ENCODE measurements at places on chromosomes 1 and 21.

DNA sequence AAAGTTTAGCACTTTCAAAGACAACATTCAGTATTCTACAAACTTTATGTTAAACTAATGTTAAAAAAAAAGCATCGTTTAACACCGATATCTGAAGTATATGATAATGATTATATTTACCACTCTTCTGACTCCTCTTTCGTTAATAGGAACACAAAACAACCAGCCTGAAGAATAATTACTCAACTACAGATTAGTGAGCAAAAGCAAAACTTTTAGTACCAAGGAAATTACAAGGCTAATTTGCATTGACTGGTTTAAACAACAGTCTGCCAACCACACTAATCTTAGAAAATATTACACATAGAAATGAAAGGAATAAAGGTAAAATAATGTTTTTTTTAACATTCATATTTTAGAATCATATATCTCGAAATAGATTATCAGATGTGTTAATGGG is 500.7 kb downstream of the LMO4 start:
- DNase-seq = no peak

DNA sequence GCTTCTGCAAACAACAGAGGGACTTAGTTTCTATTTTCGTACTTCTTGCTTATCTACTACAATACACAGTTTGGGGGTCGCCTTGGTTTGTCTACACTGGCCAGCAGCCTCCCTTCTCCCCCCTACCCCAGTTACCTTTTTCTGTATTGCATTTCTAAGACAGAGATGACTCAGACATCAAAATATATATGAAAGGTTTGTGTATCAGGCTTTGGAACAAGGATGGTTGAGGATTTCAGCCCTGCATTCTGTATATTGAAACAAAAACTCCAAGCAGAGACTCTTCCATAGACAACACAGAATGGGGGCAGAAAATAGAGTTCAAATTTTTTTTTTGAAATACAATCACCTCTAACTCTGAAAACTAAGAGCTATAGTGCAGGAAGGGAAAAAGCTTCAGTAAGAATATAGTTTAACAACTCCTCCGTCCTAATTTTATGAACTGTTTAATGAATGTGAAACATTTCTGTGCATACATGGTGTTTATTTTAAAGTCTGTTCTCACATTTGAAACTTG is 1.9 kb downstream of the SAMD13 start:
- no peak for DNase-seq

- no peak for DNase-seq
Measured at GRCh38 chr1:214967865-214968575, 114.5 kb upstream of the KCNK2 start.

DNA sequence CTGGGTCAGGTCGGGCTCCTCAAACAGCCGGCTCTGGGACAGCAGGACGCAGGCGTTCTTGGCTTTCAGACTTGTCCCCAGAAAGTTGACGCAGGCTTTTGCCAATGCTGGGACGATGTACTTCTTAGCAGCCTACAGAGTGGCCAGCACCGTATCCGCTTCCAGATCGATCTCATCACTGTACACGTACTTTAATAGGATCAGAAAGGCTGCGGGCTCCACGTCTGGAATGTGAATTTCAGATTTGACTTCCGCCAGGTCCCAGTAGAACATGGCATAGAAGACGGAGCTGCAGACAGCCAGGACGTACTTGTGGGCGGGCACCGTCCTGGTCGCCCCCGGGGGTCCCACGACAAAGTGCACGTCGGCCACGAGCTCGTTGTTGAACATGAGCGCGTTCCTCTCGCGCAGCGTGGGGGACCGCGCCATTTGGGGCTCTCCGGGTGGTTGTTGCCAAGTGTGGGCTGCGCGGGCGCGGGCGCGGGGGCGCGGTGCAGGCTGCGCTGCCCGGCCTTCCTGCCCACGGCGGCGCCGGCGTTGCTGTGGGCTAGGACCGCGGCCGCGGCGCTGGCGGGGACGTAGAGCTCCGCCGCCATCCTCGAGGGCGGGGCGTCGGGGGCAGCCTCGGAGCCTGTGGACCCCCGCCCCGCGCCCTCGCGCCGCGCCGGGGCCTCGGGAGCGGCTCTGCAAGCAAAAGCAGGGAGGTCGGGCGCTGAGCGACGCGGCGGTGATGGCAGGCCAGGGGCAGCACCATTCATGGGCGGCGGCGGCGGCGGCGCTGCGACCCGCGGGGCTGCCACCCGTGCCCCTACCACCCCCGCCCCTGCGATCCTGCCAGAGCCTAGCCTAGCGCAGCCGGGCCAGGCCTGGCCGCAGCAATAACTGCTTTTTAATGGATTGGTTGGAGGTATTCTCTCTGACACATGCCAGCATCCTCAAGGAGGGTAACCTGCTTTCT is 10.6 kb downstream of the CNR2 start:
- no peak for DNase-seq

DNA sequence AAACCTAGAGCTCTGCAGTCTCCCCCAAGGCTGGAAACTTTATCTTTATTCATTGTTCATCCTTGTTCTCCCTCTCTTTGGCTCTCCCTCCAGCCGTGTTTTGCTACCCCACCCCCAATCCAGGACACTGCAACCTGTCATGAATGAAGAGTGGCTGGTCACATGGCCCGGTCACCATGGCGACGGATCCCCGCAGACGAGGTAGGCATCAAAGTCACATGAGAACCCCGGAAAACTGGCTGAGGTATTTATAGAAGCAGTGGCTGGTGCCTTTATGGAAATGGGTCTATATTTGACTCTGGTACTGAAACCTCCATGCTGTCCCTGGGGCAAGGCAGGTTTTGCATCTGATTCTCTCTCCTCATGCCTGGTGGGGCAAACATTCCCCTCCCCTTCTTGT is 13.4 kb upstream of the SLC6A17 start:
- peak; percentile 23 for DNase-seq

GRCh38 chr1:36612881-36613280 is 130.2 kb upstream of the CSF3R start:
- no peak for DNase-seq

DNA sequence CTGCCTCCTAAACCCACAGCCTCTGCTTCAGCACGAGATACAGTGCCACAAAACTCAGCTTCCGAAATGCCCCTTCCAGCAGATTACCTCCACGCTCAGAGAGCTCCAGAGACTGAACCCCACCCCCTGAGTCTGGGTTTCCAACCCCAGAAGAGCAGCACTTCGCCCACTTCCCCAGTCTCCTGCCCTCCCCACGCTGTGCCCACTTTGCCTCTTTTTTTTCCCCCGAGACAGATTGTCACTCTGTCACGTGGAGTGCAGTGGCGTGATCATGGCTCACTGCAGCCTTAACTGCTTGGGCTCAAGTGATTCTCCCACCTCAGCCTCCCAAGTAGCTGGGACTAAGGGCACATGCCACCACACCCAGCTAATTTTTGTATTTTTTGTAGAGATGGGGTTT is 10.1 kb downstream of the ICMT start:
- DNase-seq = no peak

- DNase-seq = no peak
Measured at GRCh38 chr1:235557495-235557894, 53.2 kb upstream of the B3GALNT2 start.

DNA sequence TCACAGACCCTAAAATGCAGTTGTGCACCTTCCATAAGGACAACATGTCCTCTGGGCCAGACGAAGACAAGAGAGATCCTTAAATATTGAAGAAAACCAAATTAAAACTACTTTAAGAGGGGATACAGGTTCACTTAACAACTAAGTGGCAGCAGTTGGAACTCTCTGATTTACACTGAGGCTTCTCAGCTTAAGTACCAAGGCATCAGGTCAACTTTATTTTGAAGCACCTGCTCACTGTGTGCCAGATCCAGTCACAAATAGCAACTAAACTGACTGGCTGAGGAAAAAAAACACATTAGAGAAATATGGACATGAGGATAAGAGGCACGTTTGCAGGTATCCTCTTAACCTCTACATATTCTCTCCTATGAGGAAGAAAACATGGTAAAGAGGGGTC is 33.2 kb downstream of the SLC35D1 start:
- no peak for DNase-seq

DNA sequence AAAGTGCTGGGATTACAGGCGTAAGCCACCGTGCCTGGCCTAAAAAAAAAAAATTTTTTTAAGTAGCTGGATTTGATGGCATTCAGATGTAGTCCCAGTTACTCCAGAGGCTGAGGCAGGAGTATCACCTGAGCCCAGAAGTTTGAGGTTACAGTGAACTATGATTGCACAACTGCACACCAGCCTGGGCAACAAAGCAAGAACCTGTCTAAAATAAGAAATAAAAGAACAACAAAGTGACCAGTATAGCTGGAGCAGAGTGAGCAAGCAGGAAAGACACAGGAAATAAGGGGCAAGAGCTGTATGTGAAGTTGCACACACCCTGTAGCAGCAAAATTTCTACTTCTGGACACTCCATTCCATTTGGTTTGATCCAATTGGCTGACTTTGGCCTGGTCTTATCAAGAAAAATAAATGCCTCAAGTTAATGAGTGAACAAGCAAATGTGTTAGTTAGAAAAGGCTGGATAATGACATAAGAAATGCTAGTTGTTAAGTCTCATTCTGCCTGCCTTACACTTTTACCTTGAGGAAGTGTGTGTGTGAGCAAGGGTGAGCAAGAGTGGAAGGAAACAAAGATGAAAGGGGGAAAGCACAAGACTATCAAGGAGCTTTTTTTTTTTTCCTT is 7.9 kb downstream of the ATP5IF1 start:
- no peak for DNase-seq

DNA sequence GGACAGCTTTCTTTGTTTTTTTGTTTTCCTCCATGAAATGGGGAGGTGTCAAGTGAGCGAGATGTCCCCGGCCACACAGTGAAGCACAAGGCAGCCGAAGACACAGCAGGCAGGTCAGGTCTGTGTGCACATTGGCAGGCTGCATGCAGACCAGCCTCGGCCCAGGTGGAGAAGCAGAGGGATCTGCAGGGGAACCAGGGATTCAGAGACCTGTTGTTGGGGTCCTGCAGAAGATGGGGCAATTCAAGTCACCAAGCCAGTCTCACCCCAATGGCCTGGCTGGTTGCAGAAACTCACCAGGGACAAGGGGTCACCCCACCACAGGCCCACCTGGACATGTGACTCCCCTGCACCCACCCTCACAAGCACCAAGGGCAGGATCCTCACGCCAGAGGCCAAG is 4.0 kb upstream of the ABCG1 start:
- no peak for DNase-seq

DNA sequence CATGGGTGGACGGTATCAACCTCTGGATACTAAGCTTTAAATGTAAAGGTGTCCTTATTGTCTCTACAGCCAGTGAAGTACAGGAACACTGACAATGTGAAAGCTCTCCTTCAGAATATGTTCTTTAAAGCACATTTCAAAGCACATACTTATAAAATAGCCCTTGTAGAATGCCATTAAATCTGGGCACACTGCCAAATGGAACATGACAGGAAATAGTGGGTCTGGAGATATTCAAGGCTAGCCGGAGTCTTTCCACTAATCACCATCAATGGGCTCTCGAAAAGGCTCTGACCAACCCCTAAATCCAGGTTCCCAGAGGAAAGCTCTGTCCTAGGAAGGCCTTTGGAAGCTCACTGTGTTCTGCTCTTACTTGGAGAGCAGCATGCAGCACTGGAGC is 46.6 kb downstream of the PLD5 start:
- DNase-seq = no peak

GRCh38 chr1:27011058-27011764 is 1.4 kb downstream of the TENT5B start:
- no peak for DNase-seq

DNA sequence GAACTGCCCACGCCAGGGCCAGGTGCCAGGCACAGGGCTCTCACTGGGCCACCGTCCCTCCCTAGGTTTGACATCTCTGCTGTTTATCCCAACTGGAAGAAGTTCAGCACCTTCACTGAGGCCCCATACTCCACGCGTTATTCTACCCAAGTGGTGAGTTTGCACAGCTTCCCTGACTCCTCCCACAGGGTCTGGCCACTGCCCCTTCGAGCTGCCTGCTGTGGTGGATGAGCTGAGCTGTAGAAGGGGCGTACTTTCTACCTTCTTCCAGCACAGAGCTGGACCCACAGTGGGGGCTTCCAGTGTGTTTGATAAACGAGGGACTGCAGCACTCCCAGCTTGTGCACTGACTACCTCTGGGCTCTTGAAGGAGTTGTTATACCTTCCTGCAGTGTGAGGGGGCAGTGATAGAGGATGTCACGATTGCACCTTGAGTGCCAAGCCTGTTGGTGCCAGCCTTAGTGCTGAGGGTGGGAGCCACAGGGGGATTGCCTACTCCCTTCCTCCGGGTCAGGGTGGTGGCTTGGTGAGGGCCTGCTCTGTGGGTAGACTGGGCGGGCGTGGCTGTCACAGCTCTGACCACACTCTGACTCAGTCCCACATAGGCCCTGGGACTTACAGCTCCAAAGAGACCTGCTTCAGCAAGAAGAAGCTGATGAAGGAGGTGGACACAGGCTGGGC is 5.9 kb upstream of the TTC22 start:
- peak; percentile 56 for DNase-seq

GRCh38 chr1:155485945-155486344 is 76.7 kb downstream of the ASH1L start:
- no peak for DNase-seq

- no peak for DNase-seq
Measured at GRCh38 chr1:20068722-20069121, 1.3 kb upstream of the PLA2G5 start.

All from CD4-positive, alpha-beta T cell treated with Interleukin-10 for 1 hour (primary cell).